ENCODE measurements at places on chromosomes 12 and 14.
A peak's percentile ranks its signal among the peaks of the same experiment; 100 is the strongest.

- DNase-seq = no peak
Observed at GRCh38 chr12:87690236-87690810, 338.9 kb downstream of the C12orf50 start.

DNA sequence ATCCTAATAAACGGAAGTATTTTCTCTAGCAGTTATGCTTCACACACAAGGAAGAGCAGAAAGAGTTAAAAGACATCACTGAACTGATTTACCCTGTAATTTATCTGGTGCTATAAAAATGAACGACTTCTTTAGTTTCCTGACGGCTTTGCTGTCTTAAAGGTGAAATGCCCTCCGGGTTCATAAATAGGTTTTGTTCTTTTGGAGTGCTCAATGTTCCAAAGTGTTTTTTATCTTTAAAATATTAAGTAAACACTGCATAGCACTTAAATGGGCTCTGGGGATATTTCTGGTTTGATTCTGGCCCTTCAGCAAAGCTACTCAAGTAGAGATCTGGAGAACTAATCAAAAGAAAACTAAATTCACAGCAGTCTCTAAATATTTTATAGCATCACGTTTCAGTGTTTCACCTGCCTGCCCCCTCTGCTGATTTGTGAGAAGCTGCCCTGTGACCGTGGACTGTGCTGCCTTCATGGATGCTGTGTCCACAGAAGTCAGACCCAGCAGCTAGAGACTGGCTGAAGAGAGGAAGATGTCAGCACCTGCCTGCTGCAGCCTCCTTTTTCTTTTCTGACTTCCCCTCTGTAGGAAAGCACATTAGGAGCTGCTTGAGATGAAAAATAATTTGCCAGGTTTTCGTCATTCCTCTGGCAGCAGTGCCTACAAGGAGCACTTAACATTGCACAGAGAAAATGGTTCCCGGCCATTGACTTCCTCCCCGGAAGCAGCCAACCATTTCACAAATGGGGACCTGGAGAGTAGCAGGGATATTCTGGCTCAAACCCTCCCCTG lies 205.1 kb upstream of the FSCB start:
- DNase-seq = peak; percentile 41

DNA sequence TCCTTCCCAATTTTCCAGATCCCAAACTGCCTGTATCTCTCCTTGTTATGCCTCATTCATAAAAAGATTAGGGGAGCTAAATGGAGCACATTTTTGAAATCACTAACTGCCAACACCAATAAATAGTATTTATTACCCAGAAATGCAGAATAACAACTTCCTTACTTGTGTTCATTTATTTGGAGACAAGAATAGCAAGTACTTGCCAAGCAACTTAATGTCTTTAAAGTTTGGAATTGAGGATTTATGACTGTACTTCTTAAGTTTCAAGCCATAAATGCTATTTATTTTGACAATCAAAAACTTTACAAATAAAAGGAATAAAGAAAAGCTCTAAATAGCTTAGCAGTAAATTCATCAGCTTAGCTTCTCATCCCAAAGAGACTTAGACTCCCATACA lies 626.1 kb upstream of the NOVA1 start:
- no peak for DNase-seq

GRCh38 chr12:590206-590750 lies 73.0 kb downstream of the NINJ2 start:
- DNase-seq = no peak

- DNase-seq = no peak
Observed at GRCh38 chr12:128867466-128867865, 14.2 kb downstream of the GLT1D1 start.

Data from NCI-H1105 (cell line).